Stimulated activated CD4-positive, alpha-beta T cell treated with anti-CD3 and anti-CD28 coated beads, Interleukin-2, amount 100 ng/mL, for 24 hours (primary cell): ENCODE measurements at places on chromosomes 12 and 14.

DNA sequence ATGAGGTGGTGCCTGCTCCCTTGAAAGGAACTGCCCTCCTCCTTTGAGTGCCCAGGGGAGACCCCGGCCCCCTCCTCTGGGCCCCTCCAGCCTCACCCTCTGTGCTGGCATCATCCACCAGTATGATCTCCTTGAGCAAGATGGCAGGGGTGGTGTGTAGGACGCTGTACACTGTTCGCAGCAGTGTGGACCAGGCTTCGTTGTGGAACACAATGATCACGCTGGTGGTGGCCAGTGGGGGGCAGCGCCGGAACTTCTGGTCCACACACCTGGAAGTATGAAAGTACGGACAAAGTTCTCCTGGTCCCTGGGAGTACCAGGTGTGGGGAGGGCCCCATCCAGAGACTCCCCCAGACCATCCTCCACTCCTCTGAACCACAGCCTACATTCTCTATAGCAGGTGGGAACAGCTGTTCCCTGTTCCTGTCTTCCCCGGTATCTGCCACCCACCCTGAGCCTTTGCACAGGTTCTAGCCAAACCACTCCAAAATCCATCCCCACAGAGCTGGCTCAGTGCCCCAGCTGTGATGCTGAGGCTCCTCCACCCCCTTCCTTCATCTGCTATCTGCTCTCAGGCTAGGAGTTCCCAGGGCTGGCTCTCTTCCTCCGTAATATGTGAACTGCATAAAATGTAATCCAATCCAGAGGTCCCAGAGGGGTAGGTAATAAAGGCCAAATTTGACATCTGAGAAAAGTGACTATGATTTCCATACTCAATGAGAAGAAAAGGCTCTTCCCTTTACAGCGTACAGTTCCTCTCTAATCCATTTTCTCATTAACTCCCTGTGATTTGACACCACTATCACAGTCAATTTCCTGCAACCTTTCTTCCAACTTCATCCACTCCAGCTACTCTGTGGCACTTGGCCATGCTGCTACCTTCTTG is 13.9 kb downstream of the GALNT6 start:
- DNase-seq: no peak

GRCh38 chr14:95287176-95287754 is 32.4 kb downstream of the CLMN start:
- DNase-seq: no peak

GRCh38 chr14:87883750-87884149 is 109.2 kb downstream of the GALC start:
- DNase-seq: no peak

DNA sequence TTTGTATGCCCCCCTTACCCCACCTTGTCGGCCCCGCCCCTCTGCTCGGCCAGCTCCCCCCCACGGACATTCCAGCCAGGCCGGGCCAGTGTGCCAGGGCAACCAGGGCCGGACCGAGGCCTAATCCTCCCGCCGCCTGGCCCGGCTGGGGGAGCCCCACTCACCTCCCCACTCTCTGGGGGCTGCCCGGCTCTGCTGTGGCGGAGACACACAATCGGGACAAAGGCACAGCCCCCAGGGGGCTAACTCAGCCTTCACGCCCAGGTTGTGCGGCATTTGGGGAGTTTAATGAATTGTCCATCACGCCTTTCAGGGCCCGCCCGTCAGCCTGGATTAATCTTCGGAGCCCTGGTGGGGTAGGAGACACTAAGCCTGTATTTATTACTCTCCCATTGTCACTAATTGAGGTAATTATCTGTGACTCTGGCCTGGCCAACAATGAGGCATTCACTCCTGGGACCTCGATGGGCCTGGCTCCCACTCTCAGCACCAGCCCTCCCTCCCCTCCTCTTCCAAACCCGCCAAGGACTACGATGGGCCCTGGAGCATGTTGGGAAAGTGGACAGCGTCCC is 8.7 kb downstream of the WNT1 start:
- no peak for DNase-seq

DNA sequence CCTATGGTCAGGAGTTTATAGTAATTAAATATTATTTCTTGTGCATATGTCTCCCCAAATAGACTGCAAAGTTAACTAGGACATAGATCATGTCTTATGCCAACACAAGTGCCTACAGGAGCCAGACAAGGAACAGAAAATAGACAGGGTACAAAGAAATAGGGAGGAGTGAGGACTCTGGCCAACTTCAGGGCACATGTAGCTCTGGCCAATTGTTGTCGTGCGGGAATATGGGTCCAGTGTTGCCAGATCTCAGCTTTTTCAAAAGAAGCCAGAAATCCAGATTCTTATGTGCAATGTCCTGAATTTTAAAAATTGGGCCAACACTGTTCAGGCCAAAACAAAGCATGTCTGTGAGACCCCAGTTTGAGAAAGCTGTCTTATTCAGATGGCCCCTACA is 68.7 kb downstream of the RFX4 start:
- no peak for DNase-seq
